ENCODE measurements at places on chromosomes 4 and X.
A peak's percentile ranks its signal among the peaks of the same experiment; 100 is the strongest.

DNA sequence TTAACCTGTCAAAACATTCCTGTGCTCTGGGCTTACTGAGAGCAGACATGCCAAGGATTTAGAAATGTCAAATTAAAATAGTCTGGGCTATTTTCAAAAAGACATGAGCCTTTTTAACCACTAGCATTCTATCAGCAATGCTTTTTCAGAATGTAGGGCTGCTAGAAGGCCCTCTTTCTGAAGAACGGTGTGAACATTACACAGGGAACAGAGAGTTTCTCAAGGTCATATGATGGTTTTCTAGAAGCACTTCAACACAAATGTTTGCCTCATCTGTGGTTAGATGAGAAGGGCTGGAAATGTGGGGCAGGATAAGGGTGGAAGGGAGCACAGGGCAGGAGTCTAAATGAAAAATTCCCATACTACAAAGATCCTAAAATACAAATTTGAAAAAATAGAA lies 39.3 kb downstream of the GRIA3 start:
- DNase-seq: no peak

DNA sequence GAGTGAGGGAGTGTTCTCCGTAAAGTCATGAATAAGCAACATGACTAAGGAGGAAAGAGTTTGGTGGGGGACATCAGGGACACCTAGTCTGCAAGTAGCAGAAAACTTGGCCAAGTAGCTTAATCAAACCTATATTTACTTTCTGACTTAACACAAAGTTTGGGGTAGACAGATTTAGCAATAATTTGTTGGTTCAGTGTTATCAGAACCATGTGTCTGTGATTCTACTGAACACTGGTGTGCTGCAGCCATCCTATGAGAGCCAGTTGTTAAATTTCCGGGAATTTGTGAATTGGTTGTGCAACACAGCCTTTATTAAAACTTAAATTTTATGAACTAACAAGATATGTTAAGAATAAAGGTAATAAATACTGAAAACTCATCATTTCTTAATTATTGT lies 469.3 kb downstream of the C4orf33 start:
- DNase-seq: no peak

DNA sequence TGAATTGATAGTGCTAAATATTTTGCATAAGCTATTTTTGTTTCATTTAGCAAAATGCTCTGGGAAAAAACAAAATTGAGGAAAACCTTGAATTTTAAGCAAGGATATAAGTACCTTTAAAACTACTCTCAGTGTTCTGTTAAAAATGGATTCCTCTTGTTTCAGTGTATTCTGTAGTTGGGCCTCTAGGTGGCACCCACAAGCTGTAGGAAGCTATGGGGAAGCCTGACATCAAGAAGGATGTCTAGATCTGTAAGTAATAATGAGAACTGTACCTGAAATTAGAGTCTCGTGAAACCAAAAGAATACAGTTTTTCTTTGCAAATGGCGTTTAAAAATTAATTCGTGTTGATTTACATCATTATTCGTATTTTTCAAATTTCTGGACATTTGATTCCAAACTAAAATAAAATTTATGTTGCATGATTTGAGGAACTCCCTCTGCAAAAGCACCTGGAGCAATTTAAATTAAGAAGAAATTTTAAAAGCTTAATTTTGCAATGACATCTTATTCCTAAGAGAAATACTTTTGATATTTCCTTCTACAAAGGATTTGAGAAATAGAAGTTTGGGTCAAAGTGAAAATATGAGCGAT lies 51.2 kb downstream of the TMPRSS11E start:
- peak; percentile 26 for DNase-seq

GRCh38 chrX:46456125-46456922 lies 88.9 kb downstream of the ZNF674 start:
- DNase-seq: no peak

GRCh38 chr4:87251106-87251505 lies 30.7 kb upstream of the KLHL8 start:
- no peak for DNase-seq

DNA sequence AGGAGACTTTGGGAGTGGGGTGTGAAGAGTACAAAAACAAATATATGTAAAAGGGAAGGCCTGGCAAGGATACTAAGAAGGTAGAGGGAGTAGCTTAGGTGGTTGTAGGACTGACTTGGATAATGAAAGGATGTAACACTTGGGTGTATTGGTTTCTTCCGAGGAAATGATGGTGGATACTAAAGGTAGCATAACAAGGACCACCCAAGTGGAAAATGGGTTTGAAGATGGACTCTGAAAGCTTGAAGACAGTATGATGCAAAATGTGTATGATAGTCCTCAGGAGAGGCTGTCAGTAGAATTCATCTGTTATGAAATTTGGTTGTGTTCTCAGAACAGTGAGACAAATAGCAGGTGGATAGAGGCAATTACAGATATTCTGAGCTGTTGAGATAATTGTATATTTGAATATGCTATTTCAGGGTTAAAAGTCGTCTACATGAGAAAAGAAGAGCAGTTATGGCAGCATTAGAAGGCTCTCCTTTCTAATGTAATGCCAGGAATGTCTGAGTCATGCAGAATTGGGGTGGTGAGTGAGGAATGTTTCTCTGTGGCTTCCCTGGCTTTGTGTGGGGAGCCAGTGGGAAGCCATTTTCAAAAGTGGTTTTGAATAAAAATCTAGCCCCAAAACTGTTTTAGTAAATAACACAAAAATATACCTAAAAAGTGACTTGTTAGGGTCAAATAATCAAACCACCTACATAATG lies 75.6 kb downstream of the FHIP1A start:
- DNase-seq: peak; percentile 91

DNA sequence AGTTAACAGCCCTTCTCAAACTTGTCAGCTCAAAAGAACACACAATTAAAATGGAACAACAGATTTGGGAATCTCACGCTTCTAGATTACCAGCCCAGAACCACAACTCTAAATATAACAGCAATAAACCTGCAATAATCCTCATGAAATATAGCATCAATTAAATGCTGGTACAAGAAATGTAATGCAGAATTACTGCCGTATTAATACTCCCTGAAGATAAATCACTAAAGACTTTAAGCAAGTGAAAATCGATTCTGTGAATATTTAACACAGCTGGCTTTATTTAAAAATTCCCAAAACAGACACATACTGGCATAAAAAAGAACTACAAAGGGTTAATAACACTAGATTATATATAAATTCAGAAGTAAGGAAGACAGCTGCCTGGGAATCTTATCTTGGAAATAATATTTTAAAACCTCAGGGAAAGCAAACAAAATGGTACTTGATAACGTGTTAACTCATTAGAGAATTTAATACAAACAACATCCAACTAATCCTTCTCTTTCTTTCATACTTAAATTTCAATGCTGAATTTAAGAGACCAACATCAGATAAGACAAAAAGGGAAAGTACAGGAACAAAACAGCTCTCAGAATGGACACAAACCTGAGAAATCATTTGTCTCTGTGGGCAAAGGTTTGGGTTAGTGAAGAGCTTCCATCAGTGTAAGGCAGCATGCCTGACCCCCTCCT lies 34.7 kb downstream of the APBB2 start:
- DNase-seq: no peak

DNA sequence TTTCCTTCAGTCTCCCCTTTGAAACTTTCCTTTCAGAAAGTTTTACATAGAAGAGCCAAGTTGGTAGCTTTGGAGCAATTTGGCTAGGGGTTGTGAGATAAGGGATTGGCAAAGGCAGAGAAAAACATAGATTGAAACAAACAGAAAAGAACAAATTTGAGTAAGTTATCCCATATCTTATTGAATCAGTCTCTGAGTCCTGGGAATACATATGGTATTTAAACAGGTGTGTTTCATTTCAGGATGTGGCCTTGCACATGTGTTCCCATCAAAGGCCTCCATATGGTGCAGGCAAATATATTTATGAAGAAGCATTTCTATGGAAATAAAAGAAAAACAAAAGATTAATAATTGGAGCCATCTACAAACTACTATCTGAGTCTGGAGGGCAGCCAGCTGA lies 227.9 kb upstream of the ZFP42 start:
- DNase-seq: no peak

DNA sequence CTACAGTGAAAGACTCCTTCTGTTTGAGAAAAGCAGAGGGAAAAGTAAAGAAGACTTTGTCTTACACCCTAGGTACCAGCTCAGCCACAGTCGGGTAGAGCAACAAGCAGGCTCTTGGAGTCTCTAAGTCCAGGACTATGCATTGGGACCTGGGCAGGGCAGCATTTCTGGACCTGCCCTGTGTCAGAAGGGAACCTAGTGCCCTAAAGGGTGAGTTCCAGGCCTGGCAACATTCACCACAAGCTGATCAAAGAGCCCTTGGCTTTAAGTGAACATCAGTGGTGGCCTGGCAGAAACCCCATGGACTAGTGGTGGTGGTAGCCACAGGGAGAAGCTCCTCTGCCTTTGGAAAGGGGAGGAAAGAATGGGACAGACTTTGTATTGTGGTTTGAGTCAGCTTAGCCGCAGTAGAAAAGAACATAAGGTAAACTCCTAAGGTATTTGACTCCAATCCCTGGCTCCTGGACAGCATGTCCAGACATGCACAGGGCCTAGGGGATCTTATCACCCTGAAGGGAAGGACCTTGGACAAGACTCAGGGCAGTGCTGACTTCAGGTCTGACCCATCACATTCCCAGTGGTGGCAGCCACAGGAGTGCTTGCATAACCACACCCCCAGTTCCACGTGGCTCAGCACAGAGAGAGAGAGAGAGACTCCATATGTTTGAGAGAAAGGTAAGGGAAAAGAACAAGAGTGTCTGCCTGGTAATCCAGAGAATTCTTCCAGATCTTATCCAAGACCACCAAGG lies 32.6 kb downstream of the CCDC158 start:
- peak; percentile 14 for DNase-seq

GRCh38 chrX:1894740-1895139 lies 279.9 kb downstream of the ASMT start:
- DNase-seq: no peak

DNA sequence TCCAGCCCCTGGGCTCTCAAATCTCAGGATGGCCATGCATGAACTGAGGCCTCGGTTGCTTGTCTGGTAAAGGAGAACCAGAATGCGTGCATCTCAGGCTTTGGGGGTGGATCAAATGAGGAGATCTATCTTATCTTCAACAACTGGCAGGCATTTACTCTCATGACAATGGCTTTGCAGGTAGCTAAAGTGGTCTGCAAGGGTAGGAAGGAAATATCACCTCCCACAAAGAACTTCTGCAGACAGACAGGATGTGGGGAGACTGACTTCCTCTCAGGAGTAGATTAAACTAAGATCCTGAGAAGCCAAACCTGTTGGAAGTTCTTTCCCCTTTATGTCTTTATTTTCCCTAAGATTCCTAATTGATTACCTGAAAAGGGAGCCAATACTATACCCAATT lies 7.8 kb downstream of the LDB2 start:
- DNase-seq: no peak

GRCh38 chrX:155563099-155563498 lies 49.7 kb downstream of the TMLHE start:
- DNase-seq: no peak

DNA sequence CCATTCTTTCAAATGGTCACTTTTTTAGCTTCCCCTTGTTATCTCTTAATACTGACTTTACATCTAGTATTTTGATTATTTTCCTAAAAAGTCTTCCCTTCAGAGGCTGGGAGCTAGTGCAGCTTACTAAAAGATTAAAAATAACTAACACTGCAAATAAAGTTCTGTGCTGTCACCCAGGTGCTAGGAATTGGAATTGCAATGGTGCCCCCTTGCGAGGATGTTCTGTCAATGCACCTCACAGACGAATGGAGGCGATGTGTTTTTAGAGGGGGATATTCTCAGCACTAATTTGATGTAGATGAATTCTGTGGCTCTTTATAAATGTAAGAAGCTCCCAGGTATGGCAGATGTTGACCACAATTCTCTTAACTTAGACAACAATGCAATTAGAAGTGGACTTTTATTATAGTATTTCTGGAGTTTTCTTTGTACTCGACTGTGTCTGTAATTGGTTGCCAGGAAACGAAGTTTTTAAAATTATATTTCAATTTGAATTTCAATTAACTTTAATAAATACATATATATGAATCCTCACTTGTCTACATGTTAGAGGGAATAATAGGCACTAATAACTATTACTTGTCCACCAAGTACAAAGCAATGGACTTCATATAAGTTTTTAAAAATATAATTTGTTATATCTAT lies 22.0 kb upstream of the SMIM31 start:
- peak; percentile 10 for DNase-seq

GRCh38 chr4:158193171-158193749 lies 17.0 kb upstream of the TMEM144 start:
- DNase-seq: peak; percentile 13

- no peak for DNase-seq
These were observed 73.0 kb upstream of the KLHL13 start for GRCh38 chrX:118189628-118190027.

- DNase-seq: no peak
These were observed 14.6 kb upstream of the KIAA0232 start for GRCh38 chr4:6767748-6768538.

DNA sequence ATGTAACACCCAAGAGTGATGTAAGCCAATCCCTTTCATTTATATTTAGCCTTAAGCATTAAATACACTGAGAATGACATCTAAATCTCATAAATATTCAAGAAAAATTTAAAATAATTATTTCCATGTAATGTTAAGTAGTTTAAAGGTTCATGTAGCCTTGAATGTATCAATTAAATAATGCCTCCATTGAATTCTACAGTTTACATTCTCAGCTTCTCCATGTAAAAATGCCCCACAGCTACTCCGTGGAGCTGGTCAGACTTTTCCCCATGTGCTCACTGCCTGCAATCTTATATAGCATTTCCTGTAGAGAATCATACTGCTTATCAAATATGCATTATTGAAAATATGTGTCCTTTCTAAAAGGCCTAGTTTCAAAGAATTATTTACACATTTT lies 25.4 kb downstream of the AP1S2 start:
- no peak for DNase-seq

DNA sequence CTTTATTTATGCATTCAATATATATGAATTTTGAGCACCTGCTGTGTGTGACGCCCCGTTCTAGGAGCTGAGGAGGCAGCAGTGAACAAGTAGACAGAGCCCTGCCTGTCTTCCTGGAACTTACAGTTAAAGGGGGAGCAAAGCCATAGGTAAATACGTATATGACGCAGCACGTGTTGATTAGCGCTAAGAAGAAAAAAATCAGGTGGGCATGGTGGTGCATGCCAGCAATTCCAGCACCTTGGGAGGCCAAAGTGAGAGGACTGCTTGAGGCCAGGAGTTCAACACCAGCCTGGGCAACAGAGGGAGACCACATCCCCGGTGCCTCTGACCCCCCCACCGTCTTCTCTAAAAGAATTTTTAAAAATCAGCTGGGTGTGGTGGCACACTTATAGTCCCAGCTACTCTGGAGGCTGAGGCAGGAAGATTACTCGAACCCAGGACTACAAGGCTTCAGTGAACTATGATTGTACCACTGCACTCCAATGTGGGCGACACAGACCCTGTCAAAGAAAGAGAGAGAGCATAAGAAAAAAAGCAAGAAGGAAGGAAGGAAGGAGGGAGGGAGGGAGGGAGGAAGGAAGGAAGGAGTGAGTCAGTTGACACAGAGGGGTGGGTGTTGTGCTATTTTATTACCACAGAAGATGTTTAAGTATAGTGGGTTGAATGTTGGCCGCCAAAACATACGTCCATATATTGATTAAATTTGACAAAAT lies 5.4 kb upstream of the KIAA0232 start:
- DNase-seq: no peak
